ENCODE measurements at places on chromosomes 6 and 20.

DNA sequence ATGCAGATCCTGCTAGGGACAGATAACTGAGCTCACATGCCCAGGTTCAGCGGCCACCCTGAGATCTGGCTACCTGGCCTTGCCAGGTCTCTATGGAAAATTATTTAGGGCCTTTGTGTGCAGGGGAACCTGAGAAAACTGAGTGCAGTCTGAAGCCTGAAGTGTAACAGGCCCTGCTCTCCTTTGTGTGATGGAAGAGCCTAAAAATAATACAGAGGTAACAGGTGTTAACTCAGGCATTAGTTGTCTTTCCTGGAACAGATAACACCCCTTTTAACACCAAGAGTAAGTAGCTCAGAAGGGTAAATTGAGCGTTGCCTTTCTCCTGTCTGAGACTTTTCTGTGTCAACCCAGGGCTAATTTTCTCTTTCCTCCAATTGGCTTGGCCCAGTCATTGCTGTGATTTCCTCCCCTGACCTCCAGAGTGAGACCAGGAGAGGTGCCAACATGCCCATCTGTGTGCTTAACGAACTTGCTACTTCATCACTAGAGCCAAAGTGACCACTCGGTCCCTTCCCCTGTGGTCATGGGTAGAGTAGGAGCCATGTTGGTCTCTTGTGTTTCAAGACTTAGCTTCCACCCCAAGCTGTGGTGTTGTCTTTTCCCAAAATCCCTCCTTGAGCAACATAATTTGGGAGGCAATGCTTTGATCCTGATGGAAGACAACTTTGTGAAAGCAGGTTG lies 304.4 kb upstream of the JAG1 start:
- DNase-seq, result no peak

GRCh38 chr6:150334790-150335783 lies 33.7 kb upstream of the IYD start:
- DNase-seq, result no peak

DNA sequence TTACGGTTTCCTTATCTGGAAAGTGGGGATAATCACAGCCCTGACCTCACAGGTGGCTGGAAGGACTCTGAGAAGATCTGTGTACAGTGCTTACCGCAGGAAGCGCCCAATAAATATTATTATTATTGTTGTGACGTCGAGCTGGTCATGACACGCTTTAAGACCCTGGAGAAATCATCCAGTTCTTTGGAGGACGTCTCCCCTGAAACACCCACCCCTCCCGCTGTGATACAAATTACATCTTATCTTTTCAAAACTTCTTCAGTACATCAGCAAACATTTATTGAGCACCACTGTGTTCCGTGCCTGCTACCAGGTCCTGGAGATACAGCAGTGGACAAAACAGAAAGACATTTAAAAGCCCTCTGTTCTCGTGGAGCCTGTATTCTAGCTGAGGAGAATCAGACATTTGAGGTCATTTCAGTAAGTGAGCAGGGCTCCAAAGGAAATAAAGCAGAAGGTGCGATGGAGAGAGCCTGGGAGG lies 118.7 kb downstream of the CEBPB start:
- no peak for DNase-seq

DNA sequence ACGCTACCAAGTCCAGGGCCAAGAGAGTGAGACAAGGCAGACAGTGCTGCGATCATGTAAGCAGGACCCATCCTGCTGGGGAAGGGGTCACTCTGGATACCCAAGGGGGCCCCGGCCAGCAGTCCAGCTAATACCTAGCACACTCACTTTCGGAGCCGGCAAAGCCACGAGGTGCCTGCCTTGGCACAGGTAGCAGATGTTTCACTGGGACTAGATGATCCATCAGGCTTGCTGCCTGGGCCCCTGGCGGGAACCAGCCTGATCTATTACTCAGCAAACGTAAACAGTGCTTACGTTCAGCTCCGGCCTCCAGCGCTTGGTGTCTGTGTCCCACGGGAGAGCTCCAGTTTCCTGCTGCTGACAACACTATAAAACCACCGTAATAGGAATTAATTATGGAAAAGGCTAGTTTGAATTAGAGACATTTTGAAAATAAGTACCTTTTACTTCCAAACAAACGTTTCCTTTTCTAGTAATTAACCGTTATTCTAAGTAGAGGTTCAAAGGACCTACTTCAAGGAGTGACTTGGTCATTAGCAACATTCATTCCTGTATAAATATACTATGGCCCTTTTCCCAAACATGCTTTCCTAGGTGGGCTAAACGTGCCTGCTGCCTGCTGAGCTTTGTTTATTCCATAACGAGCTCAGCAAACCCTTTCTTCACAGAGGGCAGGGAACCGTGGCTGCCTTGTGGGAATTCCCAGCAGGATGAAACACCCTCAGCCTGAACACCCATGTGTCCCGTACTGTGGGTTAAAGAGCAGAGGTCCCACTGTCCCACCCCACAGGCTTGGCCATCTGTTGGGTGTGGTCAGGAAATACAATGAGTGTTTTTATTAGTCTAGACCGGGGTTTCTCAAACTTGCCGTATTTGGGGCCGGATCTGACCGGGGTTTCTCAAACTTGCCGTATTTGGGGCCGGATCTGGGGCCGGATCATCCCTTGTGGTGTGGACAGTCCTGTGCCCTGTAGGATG lies 18.4 kb downstream of the SLC22A23 start:
- DNase-seq, result no peak

GRCh38 chr6:121828146-121828886 lies 392.9 kb downstream of the GJA1 start:
- no peak for DNase-seq

GRCh38 chr6:36786055-36786675 lies 53.1 kb downstream of the CPNE5 start:
- DNase-seq, result no peak

- no peak for DNase-seq
Observed at GRCh38 chr6:101397199-101397598, 3.7 kb downstream of the GRIK2 start.

GRCh38 chr20:41830702-41831101 lies 212.5 kb upstream of the CHD6 start:
- DNase-seq, result no peak

DNA sequence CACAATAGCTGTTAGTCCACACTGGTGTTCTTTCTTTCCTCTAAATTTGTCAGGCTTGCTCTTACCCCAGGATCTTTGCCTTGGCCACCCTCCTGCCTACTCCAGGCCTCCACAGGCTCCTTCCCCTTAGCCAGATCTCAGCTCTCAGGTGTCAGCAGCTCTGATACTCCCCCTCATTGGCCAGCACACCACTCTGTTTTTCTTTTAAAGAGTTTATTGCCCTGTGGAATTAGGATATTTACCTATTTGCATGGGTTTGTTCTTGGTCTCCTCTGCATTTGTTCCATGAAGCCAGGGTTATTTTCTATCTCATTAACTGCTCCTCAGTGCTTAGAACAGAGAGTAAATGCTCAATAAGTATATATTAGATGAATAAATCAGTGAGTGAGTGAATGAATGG lies 36.8 kb downstream of the GCNT2 start:
- DNase-seq, result no peak

DNA sequence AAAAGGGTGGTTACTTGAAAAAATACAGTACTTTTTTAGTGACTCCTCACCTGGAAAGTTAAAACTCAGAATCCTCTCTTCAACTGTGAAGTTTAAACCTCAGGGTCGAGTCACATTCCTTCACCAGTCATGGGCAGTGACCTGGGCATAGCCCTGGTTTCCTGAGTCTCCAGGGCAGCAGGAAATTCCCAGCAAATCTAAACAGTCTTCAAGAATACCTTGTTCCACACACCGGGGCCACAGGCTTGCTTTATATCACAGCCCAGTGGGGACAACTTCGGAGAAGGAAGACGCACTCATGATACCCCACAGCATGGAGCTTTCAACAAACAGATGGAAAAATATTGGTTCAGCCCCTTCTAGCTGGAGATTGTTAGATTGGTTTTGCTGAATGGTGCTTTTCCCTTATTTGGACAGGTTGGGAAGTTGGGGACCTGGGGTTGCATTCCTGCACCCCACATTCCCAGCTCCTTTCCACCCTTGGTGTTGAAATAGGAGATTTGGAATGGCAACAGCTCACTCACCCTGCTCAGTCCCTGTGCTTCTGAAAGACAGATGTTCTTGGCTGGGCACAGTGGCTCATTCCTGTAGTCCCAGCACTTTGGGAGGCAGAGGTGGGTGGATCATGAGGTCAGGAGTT lies 113.0 kb upstream of the TMEM170B start:
- no peak for DNase-seq

DNA sequence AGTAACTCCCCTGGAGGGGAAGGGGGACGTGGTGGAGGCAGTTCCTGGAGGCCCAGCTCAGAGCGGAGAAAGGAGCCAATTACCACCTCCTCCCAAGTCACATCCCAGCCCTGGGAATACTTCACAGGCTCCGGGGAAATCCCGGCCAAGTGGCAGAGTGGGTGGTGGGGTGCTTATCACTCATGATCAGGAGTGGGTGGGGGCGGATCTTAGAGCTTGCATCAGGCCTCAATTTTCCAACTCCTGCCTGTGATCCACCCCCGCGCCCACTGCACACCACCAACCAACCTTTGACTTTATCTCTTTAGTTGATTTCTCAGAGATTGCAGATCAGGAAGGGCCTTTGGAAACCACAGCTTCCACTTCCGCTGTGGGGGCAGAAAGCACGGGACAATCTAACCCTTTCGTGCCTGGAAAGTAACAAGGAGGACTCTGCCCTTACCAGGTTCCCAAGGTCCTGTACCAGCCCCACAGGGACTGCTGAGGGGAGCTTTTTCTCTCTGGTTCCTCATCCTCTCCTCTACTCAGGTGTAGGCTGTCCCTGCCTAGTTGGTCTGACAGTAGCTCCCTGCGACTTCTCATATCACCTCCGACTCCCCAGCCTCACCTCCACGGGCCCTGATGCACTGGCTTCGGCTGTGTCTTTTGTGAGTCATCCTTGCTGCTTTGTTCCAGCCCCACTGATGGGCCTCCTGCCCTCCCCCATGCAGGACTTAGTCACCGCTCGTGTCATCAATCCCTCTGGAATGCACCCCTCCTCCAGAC lies 24.9 kb upstream of the IER3 start:
- DNase-seq, result no peak

DNA sequence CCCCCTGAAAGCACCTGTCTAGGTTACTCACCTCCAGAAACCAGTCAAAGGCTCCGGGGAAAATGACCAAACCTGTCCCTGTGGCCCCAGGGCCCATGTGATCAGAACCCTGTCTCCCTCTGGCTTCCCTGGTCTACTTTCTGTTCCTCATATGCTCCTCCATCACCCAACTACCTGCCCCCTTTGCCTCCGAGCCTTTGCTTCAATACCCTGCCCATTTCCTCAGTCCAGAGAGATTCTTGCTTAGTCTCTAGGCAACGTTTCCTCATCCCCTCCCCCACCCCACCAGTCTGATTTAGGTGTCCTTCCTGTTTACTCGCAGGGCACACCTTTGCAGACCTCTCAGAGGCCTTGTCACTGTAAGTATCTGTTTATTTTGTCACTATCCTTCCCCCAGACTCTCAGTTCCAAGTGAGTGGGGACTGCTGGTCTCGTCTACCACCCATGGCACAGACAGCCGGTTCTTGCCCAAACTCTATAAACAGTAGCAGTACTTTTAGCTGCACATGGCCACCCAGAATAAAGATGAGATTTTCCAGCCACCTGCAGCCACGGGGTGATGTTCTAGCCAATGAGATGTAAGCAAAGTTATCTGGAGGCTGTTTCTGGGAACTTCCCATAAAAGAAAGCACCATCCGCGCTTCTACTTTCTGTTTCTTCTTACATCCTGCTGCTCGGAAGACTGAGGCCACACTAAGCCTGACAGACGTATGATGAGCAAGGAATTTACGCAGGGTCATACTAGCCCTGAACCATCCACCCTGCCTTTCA lies 13.3 kb downstream of the ELOVL5 start:
- peak; percentile 30 for DNase-seq

DNA sequence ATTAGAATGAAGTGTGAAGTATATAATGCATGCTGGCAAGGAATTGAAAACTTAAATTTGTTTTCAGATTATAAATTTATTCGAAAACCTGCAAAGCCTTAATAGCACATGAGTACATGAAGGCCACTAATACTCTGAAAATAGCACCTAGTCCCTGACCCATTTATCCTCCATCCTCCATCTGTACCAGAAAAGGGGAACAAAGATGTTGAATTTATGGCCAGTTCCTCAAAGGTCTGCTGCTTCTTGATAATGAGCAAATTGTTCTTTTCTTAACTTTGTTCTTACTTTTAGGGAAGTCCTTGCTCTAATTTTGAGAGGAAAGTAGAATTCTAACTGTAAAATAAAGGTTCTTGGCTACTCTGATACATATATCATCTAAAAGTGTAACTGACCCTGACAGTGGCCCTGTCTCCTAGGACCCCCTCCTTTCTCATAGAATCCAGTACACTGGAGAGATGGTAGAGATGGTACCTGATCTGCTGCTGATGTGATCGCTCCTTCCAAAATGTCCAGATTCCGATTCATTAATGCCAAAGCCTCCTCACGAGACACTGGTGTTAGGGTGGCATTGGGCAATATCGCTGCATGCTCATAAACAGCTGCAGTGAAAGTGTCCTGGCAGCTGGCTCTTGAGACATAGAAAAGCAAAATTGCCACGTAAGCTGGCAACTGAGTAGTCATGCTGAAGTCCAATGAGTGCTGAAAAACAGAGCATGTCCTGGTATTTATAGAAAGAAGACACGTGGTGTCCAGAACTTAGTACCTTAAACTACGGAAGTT lies at the start of gene VNN1:
TSS of gene VNN1 (minus strand) at position 704 of the 783 bp plus-strand sequence. CDS start at position 684, 20 bp downstream.
- DNase-seq, result no peak

- peak; percentile 5 for DNase-seq
Observed at GRCh38 chr6:4941782-4942672, 61.8 kb downstream of the RPP40 start.

- no peak for DNase-seq
Observed at GRCh38 chr6:100346828-100347227, 117.9 kb downstream of the SIM1 start.

- DNase-seq, result no peak
Observed at GRCh38 chr6:165983112-165984072, 184.3 kb downstream of the TBXT start.

DNA sequence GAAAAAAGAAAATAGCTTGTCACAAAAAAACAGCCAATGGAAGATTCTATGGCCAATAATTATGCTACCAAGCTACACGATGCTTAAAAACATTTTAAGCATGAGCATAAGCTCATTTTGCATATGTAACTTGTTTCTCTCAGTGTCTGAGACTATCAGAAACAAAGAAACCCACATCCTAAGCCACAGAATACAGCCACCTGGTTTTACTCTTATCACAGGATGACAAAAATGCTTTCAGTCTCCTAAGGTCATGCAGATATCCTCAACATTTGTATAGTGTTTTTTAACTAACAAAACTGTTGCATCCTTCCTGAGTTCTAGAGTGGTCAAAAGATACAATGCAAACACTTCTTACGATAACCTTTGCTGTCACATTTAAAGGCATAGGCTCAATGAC lies 172.1 kb upstream of the RUNX2 start:
- no peak for DNase-seq

- no peak for DNase-seq
Observed at GRCh38 chr6:128508588-128509296, 11.7 kb downstream of the PTPRK start.

DNA sequence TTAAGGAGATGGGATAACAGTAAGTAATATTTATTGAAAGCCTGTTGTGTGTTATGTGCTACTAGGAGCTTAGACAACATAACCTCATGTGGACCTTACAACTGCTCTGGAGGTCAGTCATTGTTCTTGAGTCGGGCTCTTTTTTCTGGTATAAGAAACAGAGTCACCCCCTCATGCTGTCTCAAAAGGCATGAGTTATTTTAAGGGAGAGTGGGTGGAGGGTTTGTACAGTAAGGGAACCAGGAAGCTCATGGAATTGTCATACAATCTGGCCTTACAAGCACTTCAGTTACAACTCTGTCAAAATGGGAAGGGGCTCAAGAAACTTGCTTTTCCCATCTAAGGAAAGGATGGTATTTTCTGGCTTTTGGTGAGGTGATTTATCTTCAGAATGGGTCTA lies 16.5 kb upstream of the DSE start:
- DNase-seq, result no peak

- no peak for DNase-seq
Observed at GRCh38 chr6:100899202-100899601, 18.1 kb upstream of the ASCC3 start.

Data from C1 segment of cervical spinal cord (tissue), 14 donors.